CD4-positive, alpha-beta T cell (primary cell): ENCODE measurements at places on chromosomes 12 and 14.
A peak's percentile ranks its signal among the peaks of the same experiment; 100 is the strongest.

GRCh38 chr14:70907176-70907995 lies at the start of gene PCNX1:
Gene PCNX1, plus strand, starts transcription at chr14:70907459. Its CDS starts 392 bp downstream, at chr14:70907851.
- peak; percentile 94 for DNase-seq

GRCh38 chr14:43894534-43894933 lies 612.5 kb downstream of the FSCB start:
- DNase-seq, result no peak

DNA sequence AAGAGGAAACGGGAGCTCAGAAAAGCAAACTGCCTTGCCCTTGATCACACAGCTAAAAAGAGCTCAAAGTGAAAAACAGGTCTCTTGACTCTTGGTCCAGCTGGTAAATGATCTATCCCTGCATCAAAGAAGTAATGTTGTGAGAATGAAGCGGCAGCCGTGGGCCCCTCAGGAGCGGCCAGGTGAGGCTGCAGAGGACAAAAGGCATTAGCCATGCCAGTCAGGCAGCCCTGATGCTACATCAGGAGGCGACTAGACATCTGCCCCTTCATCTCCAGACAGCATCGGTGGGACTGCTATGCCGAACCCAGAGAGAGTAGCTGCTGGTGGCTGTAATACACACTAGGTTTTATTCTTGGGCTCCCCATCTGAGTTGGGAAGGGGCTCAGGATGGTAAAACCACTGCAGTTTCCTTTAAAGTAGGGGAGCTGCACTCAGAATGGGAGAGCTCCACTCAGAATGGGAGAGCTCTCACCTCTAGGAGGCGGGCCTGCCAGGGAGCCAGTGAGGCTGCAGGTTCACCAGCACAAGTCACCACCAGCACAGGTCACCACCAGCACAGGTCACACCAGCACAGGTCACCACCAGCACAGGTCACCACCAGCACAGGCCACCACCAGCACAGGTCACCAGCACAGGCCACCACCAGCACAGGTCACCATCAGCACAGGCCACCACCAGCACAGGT lies 120.1 kb downstream of the TSPAN9 start:
- DNase-seq, result no peak

- DNase-seq, result no peak
Measured at GRCh38 chr12:21553329-21553675, 27.2 kb downstream of the SPX start.

DNA sequence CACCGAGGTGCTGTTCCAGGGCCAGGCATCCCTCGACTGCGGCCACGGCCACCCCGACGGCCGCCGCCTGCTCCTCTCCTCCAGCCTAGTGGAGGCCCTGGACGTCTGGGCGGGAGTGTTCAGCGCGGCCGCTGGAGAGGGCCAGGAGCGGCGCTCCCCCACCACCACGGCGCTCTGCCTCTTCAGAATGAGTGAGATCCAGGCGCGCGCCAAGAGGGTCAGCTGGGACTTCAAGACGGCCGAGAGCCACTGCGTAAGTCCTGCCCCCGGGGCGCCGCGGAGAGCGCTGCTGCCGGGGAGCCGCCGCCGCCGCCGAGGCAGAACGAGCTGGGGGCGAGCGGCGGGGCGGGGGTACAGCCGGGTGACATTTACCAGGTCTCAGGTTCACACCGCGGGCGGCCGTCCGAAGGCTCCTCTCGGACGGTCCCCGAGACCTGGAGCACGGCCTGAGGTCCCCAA lies 1.4 kb downstream of the PLXNC1 start:
- DNase-seq, result no peak
